ENCODE measurements at places on chromosomes 6 and 20.

GRCh38 chr6:10613077-10613476, 81.3 kb downstream of the C6orf52 start:
- DNase-seq = no peak

- DNase-seq = no peak
These were observed 39.6 kb downstream of the PDSS2 start for GRCh38 chr6:107419733-107420132.

GRCh38 chr6:6900569-6901204, 207.1 kb upstream of the RREB1 start:
- no peak for DNase-seq

- DNase-seq = no peak
These were observed 400.4 kb upstream of the PTCHD4 start for GRCh38 chr6:48511378-48511777.

DNA sequence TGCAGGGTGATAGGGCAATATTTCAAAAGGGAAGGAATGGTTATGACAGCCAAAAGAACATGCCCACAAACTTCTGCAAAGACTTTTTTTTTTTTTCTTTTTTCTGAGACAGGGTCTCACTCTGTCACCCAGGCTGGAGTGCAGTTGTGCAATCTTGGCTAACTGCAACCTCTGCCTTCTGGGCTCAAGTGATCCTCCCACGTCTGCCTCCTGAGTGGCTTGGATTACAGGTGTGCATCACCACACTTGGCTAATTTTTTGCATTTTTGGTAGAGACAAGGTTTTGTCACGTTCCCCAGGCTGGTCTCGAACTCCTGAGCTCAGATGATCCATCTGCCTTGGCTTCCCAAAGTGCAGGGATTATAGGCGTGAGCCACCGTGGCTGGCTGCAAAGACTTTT, 117.6 kb upstream of the ADGRF1 start:
- no peak for DNase-seq

DNA sequence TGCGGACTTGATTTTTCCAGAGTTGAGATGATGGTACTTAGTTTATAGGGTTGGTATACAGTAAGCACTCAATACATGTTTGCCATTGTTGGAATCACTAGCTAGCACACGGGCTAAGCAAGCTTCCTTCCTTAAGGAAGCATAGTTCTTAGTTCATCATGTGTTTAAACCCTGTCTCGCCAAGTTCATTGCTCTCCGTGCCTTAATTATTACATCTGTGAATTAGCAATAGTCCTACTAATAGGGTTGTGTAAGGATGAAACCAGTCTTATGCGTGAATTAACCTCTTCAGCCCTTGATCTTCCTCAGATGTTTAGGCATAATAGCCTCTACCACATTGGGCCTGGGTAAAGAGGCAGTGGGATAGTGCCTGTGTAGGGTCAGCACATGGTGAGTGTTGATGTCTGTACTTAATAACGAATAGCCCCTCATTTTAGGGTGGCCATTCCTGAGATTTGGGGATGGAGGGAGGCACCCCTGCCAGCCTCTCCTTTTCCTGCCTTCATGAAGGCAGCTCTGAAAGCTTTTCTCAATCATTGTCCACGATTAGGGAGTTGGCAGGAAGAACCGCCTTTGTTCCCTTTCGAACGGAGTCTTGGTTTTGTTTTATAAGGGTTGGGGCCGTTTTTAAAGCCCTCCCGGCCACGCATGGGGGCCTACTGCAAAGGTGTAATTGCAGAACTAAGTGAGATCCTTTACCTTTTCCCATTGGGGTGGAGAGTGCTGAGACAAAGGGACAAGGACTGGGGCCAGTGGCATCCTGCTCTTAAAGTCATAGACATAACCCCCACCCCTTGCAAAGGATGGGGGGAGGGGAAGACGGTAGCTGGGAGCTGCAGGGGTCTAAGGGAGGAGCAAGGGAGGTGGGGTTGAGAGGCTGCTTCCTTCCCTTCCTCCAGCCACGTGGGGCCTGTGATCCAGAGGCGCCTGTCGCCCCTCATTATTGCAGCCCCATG, 2.1 kb downstream of the DNMT3B start:
- no peak for DNase-seq

- DNase-seq = no peak
These were observed 44.7 kb upstream of the CNKSR3 start for GRCh38 chr6:154555073-154555677.

- DNase-seq = peak; percentile 19
These were observed 241 bp upstream of the CFAP206 start for GRCh38 chr6:87407561-87407900.

Measured in GM13977 (cell line).